IMR-90 (cell line): ENCODE measurements at places on chromosomes 3 and 15. TPM values are rescaled to one million over a fixed set of nuclear protein-coding genes. Genes with fewer than 3 reads are reported as not detected.

The ZIC1 gene
- polyA plus RNA-seq: not detected in 2 replicates

GRCh38 chr3:53171064-53171418 lies 10.0 kb downstream of the PRKCD start:
- no peak for DNase-seq

- DNase-seq: no peak
These were observed 293.9 kb upstream of the RBMS3 start for GRCh38 chr3:28986922-28987321.

- DNase-seq: no peak
These were observed 19.4 kb downstream of the SHOX2 start for GRCh38 chr3:158086776-158087175.

The ACTRT3 gene
- 0.97 and 1.1 TPM in 2 replicates for polyA plus RNA-seq

GRCh38 chr3:11705049-11705448 lies 61.3 kb upstream of the VGLL4 start:
- no peak for DNase-seq

The IQCF5 gene
- polyA plus RNA-seq: not detected in 2 replicates

The THSD4 gene
- polyA plus RNA-seq: 30.5 and 31.1 TPM in 2 replicates

The SEMA3F gene
- 23.3 and 26.7 TPM in 2 replicates for polyA plus RNA-seq

DNA sequence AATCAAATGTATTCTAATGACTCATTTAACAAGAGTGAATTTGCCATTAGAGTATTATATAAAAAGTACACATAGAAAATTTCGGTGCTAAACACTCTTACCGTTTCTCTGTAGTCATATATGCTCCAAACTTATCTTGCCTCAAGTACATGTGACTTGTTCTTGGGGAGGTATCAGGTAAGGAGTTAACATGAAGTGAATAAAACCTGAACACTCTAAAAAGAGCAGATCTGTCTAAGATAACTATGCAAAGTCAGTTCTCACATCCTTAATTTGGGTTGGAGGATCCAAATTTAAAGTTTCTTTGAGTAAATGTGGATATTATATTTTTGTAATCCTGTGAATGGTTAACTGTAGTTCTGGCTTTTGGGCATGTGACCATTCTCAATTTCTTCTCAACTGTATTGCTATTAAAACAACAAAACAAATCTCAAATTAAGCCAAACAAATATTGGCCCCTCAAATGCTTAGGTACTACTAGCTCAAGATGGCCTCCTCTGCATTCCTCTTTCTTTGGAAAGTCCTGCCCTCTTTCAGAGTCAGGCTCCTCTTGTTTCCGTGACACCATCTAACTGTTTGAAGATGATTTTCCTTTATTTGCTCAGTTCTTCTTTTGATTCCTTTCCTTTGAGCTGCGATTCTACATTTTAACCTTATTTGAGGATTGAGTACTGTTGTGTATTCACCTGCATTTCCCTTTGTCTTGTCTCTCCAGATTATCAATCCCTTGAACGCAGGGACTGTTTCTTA lies 4.2 kb downstream of the EDEM1 start:
- no peak for DNase-seq

The DHX30 gene
- 55.6 and 63.0 TPM in 2 replicates for polyA plus RNA-seq

GRCh38 chr3:38278841-38279240 lies 3.3 kb upstream of the SLC22A14 start:
- DNase-seq: no peak

- DNase-seq: no peak
These were observed 110.0 kb downstream of the ATG7 start for GRCh38 chr3:11382146-11382745.

DNA sequence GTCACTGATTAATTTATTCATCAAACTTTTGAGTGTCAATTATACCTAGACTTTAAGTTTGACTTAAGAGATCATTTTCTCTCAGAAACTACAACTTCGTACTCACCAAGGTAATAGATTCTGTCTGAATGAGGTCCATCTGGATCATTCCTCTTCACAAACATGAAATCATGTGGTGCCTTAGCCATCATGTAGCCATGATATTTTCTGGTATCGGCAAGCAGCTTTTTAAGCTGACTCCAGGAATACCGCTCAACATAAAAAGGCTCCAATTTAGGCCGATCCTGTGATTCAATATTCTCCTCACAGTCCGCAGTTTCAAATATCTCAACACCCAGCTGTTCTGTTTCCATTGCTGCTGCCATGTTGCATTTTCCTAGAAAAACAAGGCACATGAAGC lies 5.3 kb downstream of the DPP8 start:
- no peak for DNase-seq

DNA sequence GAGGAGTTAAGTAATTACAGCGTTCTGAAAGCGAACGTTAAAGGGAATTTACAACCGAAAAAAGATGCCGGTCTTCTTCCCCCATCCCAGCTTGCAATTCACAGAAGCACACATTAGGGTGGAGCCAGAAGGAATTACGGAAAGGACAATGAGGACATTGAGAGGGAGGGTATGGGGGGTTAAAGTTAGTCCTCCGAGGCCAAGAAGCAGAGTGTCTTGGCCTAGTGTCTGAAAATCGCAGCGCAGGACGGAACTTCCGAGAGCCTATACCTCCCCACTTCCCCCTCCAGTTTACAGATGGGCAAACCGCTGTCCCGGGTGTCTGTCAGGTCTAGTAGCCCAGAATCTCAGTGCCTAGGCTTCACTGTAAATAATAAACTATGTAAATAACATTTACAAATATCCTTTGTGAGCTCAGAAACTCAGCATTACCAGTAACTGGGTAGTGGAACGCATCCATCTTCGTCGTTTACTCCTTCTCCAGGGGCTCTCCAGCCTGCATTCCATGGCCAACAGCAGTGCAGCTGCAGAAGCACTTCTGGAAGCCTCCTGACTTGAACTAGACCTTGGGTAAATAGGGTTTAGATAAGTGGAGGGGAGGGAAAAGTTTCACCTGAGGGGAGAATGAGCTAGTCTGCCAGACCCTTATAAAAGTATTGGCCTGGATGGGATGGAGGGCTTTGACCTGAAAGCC lies 922 bp downstream of the ADPRH start:
- no peak for DNase-seq

DNA sequence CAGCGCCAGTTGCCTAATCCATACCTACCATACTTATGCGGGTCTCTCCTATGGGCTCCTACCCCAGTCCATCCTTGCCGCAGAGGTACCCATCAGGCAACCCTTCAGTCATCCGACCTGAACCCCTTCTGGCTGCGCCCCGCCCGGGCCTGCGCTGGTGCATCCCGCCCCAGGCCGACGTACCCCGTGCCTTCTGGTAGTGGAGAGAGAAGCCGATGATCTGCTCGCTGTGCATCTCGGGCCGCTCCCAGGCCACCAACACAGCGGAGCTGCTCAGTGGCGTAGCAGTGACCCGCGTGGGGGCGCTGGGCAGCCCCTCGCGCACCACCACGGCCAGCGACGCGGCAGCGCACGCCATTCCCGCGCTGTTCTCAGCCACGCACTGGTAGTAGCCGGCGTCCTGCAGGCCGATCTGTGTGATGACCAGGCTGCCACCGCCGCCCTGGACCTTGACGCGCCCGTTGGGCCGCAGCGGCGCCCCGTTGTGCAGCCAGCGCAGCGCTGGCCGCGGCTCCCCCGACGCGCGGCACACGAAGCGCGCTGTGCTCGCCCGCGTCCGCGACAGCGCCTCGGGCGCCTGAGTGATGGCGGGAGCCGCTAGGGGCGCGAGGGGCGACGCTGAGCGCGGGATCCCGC lies 17.9 kb upstream of the IGDCC3 start:
- DNase-seq: no peak

DNA sequence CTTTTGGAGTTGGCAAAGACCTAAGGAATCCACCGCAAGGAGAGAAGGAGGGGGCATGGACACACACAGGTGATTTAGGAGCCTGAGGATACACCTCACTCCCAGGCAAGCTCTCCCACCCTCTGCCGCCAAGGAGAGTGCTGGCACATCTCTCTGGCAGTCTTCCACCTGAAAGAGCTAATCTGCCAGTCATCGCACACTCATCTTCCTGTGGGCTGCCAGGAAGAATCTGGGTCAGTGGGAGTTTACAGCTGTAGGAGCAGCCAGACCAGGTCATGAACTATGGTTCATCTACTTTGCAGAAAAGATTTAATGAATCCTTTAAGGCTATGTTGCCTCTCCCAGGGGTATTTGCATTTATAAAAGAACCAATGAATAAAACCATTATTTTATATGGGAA lies 170.6 kb upstream of the TSC22D2 start:
- peak; percentile 73 for DNase-seq

The SLC9A9 gene
- 1.1 and 1.4 TPM in 2 replicates for polyA plus RNA-seq

GRCh38 chr3:32733631-32734229 lies 48.7 kb downstream of the CNOT10 start:
- peak; percentile 44 for DNase-seq

The MYO1E gene
- 13.4 and 13.5 TPM in 2 replicates for polyA plus RNA-seq

The NANOGP8 gene
- polyA plus RNA-seq: not detected in 2 replicates

The LRTM1 gene
- not detected in 2 replicates for polyA plus RNA-seq

The AP4E1 gene
- 2.1 and 3.1 TPM in 2 replicates for polyA plus RNA-seq

GRCh38 chr3:9600597-9600996 lies 47.0 kb upstream of the LHFPL4 start:
- no peak for DNase-seq

DNA sequence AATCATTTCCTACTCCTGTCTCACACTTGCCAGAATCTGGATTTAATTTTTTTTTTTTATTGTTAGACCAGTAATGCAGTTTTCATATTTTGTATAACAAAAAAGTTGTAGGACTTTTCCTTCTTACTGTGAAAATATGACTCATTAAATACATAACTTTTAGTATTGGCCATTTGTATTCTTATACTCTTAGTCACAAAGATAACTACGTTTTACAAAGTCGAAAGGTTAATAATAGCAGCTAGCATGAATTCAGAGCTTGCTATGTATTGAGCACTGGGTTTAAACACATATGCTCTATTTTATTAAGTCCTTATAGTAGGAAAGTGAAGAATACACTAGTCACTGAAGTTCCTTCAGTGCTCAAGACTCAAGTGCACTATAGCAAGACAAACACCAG lies 43.1 kb downstream of the LRRN1 start:
- no peak for DNase-seq

The DUOXA2 gene
- polyA plus RNA-seq: not detected in 2 replicates

GRCh38 chr3:161314836-161315395 lies 56.4 kb downstream of the SPTSSB start:
- no peak for DNase-seq

DNA sequence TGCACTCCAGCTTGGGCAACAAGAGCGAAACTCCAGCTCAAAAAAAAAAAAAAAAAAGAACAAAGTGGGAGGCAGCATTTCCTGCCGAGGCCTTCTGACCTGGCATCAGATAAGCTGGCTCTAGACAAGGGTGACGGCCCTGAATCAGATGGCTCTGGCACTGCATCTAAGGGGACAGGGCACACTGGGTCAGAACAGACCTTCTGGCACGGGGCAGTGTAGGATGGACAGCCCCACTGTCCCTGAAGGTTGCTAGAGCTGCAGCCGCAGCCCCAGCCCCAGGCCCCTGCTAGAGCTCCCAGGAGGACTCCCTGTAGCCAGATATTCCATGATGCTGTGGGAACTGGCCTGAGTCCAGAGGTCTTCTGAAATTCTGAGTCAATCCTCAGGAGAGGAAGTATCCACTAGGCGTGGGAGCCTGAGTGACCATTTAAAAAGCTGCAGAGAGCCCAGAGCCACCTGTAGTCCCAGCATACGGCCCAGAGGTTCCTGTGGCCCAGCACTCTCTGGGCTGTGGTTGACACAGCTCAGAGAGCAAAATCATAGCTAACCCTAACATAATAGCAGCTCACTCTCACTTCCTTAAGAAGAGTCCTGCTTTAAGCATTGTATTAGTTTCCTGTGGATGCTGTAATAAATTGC lies 69.2 kb upstream of the MFGE8 start:
- DNase-seq: peak; percentile 83

DNA sequence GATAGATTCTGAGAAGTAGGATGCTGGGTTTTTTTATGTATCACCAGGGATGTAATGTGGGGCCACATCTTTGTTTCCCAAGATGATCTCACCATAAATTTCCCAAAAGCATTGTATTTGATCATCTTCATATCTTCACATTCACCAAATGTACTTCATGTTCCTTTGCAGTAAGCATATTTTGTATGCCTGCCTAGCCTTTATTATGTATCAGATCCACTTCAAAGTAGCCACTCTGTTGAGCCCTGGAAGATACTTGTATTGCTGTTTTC lies 14.2 kb upstream of the GATM start:
- DNase-seq: no peak

DNA sequence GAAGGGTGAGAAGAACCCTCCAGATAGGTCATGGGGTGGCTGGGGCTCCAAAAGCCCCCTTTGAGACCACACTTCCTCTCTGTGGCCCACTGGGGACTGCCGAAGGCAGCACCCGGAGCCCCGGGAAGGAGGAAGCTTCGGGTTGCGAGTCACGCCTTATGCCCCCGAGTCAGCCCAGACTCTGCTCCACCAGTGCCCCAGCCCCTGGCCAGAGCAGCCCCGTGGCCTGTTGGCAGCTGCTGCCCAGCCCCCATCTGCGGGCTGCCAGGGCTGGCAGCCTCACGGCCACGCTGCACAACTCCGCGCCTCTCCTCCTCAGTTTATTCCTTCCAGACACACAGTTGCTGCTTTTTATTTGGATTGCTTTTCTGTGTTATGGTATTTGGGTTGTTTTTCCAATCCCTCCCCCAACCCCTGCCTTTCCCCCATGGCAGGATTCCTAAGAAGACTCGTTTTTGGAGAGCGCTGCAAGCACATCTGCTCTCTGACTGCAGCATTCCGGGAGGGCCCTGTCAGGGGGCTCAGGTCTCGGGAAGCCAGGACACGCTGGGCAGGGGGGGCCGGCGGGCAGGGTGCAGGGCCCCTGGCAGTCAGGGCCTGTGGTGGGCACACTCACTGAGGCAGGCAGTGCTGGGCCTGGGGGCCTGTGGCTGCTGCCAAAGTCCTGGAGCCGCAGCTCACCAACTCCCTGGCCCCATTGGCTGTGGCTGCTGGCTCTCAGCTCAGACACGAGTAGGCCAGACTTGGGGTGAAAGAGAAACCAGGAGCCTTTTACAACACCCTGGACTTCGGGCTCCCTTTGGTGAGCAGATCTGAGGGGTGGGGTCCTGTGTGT lies 20.2 kb downstream of the MAGEF1 start:
- DNase-seq: peak; percentile 44

GRCh38 chr3:30664459-30664858 lies 58.1 kb downstream of the TGFBR2 start:
- DNase-seq: no peak

The IFT122 gene
- polyA plus RNA-seq: 16.8 and 17.1 TPM in 2 replicates

The TRIM59 gene
- polyA plus RNA-seq: 5.3 and 8.0 TPM in 2 replicates

The MAP1A gene
- 28.7 and 31.3 TPM in 2 replicates for polyA plus RNA-seq

DNA sequence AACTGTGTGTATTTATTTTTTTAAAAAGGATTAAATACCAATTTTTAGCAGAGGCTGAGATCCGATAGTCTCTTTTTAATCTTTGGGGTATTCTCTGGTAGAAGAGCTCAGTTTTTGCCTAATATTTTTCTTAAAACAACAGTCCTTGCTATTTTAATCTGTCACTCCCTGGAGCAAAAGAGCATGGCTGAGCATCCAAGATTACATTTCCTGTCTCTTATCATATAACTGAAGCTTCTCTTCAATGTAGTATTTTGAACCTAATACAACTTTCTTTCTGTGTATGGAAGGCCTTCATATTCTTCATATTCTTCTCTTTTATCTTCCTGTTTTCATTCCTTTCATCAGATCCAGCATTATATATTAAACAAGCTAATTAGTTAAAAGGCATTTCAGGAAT lies 293.7 kb downstream of the NSUN3 start:
- no peak for DNase-seq

The DNAH1 gene
- 3.8 and 4.0 TPM in 2 replicates for polyA plus RNA-seq
